ENCODE measurements at places on chromosomes 12 and 14.
A peak's percentile ranks its signal among the peaks of the same experiment; 100 is the strongest.

DNA sequence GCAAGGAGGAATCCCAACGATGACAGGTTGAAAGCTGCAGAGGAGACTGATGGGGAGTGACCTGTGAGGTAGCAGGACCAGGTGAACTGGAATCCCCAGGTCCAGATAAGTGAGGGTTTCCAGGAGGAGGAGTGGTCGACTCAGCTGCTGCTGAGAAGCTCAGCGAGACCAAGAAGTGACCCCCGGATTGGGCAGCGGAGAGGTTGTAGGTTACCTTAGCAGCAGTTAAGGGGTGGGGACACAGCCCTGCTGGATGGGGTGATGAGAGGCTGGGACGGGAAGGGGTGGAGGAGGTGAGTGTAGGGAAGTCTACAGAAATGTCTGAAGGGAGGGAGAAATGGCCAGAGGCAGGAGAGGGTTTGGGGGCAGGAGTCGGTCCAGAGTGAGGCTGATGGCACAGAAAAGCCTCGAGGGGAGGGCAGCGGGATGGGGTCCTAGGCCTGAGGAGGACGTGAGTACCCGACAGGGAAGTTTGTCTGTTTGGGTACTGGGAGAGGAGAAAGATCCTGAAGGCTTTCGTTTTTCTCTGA lies 2.6 kb upstream of the RCOR1 start:
- DNase-seq, result no peak

GRCh38 chr14:81938341-81938740 lies 404.7 kb upstream of the SEL1L start:
- no peak for DNase-seq

DNA sequence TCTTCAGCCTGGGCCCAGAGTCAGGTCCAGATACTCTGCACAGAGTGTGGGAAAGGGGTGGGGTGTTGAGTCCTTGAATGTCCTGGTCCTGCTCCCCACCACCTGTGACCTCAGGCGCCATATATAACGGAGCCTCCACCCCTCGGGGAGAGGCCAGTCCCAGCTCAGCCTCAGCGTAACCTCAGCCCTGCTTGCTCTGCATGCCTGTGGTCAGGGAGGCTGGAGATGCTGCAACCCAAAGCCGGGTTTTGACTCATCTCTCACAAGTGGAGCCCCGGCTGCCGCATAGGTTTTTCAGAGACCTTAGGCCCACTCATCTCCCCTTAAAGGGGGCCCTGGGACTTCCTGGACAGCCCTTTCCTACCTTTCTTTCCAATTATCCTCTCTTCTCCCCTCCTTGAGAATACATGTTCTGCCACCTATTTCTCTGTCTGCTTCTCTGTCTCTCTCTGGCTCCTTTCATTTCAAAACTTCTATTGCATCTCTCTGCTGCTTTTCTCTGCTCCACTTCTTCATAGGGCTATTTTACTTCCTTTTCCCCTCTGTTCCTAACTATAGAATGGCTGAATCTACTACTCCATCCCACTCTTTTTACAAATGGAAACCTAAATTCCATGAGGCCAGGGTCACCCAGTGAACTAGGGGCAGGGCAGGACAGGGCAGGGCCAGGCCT lies 1.2 kb downstream of the ITGB7 start:
- DNase-seq, result peak; percentile 55

- peak; percentile 50 for DNase-seq
Measured at GRCh38 chr14:71324767-71325272, 417.6 kb downstream of the PCNX1 start.

DNA sequence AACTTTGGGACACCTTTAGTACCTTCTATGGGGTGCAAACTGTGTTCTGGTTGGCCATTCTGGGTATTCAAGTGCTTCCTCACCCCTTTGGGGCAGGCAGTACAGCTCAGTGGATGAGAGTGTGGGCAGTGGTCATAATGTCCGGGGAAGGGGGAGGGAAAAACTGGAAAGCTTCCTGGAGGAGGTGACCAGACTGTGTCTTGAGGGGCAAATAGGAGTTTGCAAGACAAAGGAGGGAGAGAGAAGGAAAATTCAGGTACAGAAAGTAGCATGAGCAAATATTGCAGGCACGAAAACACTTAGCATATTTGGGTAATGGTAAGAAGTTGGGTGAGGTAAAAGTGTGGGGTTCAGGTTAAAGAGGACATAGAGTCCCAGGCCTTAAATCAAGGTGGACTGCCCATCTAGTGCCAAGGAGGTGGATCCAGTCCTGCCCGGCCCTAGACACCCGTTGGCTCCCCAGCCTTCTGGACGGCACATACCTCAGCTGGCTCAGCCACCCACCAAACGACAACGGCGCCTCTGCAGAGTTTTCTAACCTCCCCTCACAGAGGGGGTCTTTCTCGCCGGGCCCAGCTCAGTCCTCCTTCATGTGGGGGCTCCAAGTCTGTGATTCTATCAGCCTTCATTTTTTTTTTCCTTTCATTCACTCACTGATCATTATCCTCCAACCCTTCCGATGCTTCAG lies 86.4 kb downstream of the DICER1 start:
- DNase-seq, result no peak

DNA sequence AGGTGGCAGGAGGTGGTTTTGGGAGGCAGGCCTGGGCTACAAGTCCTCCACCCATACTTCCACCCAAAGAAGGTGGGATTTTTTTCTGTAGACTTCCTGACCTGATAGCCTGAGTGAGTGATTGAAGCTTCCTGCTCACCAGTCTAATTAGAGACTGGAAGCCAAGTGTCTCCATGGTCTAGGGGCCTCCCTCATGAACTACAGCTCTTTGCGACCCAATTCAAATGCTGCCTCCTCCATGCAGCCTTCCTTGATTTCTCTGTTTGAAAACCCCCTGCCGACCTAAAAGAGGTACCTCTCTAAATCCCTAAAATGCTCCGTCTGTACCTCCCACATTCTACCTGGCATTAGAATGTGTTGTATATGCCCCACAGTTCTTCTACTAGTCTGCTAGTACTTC lies 124.9 kb downstream of the PLXNC1 start:
- no peak for DNase-seq

- peak; percentile 50 for DNase-seq
Measured at GRCh38 chr14:50083467-50084337, 32.7 kb downstream of the VCPKMT start.

Data from CD4-positive, alpha-beta T cell treated with Interleukin-6 at 100 ng/mL for 8 hours (primary cell).